ENCODE measurements at places on chromosomes 3 and 15. TPM values are rescaled to one million over a fixed set of nuclear protein-coding genes. Genes with fewer than 3 reads are reported as not detected.

GRCh38 chr3:50323092-50323600 lies 601 bp upstream of the HYAL2 start:
- H3K36me3 ChIP-seq = peaks cover 4% of the 10 kb centered on the region
- no peak overlapping the region for H3K4me3 ChIP-seq
- no peak overlapping the region for H3K27ac ChIP-seq
- H3K4me1 ChIP-seq = peaks cover 29% of the 10 kb centered on the region
- H3K27me3 ChIP-seq = no peaks in the 10 kb centered on the region

DNA sequence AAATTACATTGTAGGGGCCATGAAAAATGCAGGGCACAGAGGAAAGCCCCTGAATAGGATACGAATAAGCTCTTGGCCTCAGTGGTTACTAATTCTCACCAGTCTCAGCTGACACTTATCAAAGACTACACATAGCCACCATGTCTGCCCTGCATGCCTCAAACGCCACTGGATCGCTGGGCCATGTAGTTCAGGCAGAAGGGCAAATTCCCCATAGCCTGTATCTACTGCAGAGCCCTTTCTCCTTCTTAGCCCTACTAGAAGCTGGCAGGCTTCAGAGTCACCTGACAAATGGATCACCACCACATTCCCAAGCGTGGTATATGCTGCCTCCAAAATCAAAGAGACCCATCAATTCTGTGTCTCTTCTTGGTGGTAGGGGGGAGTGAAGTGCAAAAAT lies 177.4 kb downstream of the MINAR1 start:
- no peak overlapping the region for H3K27ac ChIP-seq
- DNase-seq = no peak
- no peaks in the 10 kb centered on the region for H3K36me3 ChIP-seq
- H3K4me3 ChIP-seq = no peak overlapping the region

- H3K27me3 ChIP-seq = peaks cover 29% of the 10 kb centered on the region
- DNase-seq = no peak
- no peak overlapping the region for H3K4me3 ChIP-seq
- no peak overlapping the region for H3K27ac ChIP-seq
- H3K36me3 ChIP-seq = no peaks in the 10 kb centered on the region
These were observed 23.0 kb upstream of the ANP32A start for GRCh38 chr15:68843425-68844311.

GRCh38 chr3:152283492-152284381 lies 15.0 kb downstream of the MBNL1 start:
- no peaks in the 10 kb centered on the region for H3K36me3 ChIP-seq
- no peaks in the 10 kb centered on the region for H3K27me3 ChIP-seq
- no peak overlapping the region for H3K27ac ChIP-seq
- H3K4me1 ChIP-seq = peaks cover 93% of the 10 kb centered on the region

- H3K36me3 ChIP-seq = no peaks in the 10 kb centered on the region
- DNase-seq = no peak
- peaks cover 26% of the 10 kb centered on the region for H3K4me1 ChIP-seq
- H3K4me3 ChIP-seq = no peak overlapping the region
- H3K27me3 ChIP-seq = peaks cover 27% of the 10 kb centered on the region
These were observed 3.0 kb downstream of the MEIS2 start for GRCh38 chr15:37097144-37097919.

The PLA2G4E gene
- total RNA-seq = not detected

All from CD8-positive, alpha-beta memory T cell (primary cell).